ENCODE measurements at places on chromosomes 7 and 10. TPM values are rescaled to one million over a fixed set of nuclear protein-coding genes. Genes with fewer than 3 reads are reported as not detected.
A peak's percentile ranks its signal among the peaks of the same experiment; 100 is the strongest.

The GFRA1 gene
- total RNA-seq, result 24.2 TPM

The EIF4EBP2 gene
- total RNA-seq, result 74.0 TPM

The ADCYAP1R1 gene
- 0.14 TPM for total RNA-seq

- H3K27ac ChIP-seq, result no peak overlapping the region
- no peak for DNase-seq
- no peaks in the 10 kb centered on the region for H3K36me3 ChIP-seq
Observed at GRCh38 chr10:12834116-12834665, 167.3 kb downstream of the CCDC3 start.

GRCh38 chr10:23439961-23440889 lies 1.4 kb downstream of the OTUD1 start:
- H3K36me3 ChIP-seq, result no peaks in the 10 kb centered on the region
- peak overlapping the region; percentile 68 for H3K4me3 ChIP-seq
- H3K27ac ChIP-seq, result peak overlapping the region; percentile 80
- peaks cover 13% of the 10 kb centered on the region for H3K4me1 ChIP-seq

DNA sequence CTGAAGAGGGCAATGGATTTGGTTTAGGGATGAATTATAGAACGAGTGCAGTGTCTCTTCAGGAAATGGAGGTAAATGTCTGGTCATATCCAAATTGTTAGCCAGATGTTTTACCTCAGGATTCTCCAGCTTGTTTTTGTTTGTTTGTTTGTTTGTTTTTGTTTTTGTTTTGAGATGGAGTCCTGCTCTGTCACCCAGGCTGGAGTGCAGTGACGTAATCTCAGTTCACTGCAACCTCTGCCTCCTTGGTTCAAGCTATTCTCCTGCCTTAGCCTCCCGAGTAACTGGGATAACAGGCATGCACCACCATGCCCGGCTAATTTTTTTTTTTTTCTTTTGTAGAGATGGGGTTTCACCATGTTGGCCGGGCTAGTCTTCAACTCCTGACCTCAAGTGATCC lies 6.9 kb downstream of the C10orf120 start:
- H3K27ac ChIP-seq, result no peak overlapping the region
- no peaks in the 10 kb centered on the region for H3K4me1 ChIP-seq

DNA sequence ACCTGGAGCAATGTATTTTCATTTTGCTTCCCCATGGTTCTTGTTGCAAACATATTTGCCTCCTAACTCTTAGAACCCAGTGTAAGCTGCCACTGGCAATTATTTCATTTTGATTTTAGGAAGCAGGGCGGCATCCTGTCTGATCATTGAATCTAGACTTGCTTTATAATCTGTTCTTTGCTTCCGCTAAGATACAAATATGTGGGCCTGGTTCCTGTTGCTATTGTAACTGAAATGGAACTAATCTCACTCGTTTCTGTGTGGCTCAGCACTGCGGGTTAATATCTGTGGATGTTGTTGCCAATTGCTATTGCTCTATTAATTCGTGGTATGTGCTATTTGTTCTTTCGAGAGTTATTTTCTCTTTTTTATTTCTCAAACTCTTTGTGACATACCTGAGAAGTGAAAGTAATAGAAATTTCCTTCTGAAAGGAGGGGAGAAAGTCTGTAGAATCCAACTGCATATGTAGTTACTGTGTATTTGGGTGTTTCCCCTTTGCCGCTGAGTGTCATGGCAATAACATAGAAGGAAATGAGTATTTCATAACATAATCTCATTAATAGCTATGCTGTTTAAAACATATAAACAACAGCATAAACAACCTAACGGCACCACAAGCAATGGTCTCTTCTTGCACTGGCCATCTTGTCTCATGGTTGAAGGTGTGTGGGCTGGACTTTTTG lies 62.4 kb downstream of the FZD1 start:
- H3K4me3 ChIP-seq, result no peak overlapping the region
- H3K4me1 ChIP-seq, result no peaks in the 10 kb centered on the region
- DNase-seq, result no peak
- H3K36me3 ChIP-seq, result no peaks in the 10 kb centered on the region
- no peak overlapping the region for H3K27ac ChIP-seq

DNA sequence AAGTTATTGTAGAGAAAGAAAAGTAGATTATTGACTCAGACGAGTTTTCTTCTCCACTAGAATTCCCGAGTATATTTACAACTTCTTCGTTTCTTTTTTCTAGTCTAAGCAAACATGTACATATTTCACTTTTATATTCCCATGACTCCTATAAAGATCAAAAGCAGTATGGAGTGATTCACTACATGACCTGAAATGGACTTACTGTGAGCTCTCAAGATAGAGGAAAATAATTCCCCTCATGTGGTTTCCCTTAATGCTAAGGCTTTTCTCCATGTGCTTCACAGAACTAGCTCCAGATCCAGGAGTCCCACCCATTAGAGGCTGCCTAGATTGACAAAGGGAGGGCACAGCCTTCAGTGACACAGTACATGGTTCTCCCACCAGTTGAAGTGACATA lies 823.1 kb upstream of the LRRTM3 start:
- no peak for DNase-seq
- H3K4me1 ChIP-seq, result no peaks in the 10 kb centered on the region
- H3K27ac ChIP-seq, result no peak overlapping the region
- H3K27me3 ChIP-seq, result no peaks in the 10 kb centered on the region
- H3K36me3 ChIP-seq, result no peaks in the 10 kb centered on the region
